Adipocyte (in vitro differentiated cells): ENCODE measurements at places on chromosomes 12 and 14.

DNA sequence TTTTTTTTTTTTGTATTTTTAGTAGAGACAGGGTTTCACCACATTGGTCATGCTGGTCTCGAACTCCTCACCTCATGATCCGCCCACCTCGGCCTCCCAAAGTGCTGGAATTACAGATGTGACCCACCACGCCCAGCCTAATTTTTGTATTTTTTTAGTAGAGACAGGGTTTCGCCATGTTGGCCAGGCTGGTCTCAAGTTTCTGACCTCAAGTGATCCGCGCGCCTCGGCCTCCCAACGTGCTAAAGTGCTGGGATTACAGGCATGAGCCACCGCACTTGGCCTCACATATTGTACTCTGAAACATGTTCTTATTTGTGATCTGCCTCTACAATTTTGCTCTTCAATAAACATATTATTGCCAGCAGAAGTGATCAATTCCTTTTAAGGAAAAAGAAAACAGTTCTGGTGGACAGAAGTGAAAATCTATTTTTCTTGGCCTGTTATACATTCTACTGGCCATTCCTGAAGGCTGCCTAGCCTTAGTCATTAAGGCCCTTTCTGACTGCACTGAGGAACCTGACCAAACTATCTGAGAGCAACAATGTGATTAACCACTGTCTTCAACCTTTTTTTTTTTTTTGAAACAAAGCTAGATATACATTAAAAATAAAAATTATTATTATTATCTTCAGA, 36.1 kb downstream of the SNX6 start:
- peak; percentile 50 for DNase-seq

GRCh38 chr12:119363490-119363889, 29.0 kb downstream of the CCDC60 start:
- no peak for DNase-seq

DNA sequence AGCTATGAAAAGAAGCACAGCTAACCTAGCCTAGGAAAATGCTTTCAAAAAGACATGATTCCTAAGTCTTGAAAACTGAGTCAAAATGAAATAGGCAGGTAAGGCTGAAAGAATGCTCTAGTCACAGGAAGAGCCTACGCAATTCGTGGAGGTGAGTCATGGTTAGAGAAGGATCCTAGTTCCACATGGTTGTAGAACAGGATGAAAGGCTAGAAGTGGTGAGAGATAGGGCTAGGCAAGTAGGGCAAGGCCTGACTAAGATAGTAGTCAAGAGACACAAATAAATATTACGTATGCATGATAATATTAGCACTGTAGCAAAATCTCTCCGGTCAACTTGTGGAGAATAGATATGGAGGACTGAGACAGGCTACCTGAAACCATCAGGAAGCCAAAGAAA, 47.2 kb downstream of the PLCZ1 start:
- DNase-seq, result peak; percentile 11

DNA sequence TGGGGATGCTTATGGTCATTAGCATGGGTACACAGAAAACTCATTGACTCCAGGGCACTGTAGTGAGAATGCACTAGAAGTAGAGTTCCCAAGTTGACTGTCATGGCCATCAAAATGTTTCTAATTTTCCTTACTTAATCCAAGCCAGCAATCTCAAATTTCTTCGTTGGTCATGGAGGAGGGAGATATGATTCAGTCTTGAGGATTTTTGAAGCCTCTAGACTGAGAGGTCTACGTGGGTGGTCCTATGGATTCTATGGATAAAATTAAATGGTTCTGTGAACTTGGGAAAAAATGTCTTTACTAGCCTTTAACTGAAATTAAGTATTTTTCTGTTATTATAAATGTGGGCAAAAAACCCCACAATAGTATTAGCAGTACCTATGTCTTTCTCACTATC, 508.5 kb downstream of the FUT8 start:
- DNase-seq, result no peak

DNA sequence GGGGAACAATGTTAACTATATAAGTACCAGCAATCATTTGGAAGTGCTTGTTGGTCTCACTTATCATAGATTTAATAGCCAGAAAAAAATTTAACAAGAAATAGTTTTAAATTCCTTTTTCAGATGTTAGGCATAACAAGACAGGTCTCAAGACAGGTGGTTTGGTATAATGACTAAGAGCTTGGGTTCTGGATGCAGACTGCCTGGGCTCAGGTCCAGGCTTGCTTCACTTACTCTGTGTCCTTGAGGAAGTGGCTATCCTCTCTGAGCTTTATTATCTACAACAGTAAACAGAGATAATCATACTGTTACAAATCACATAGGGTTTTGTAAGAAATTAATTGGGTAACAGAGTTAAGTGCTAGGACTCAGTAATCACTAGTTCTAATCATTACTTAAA, 338.0 kb upstream of the FLRT2 start:
- no peak for DNase-seq
